C1 segment of cervical spinal cord (tissue), 14 donors: ENCODE measurements at places on chromosomes 2 and 18.

DNA sequence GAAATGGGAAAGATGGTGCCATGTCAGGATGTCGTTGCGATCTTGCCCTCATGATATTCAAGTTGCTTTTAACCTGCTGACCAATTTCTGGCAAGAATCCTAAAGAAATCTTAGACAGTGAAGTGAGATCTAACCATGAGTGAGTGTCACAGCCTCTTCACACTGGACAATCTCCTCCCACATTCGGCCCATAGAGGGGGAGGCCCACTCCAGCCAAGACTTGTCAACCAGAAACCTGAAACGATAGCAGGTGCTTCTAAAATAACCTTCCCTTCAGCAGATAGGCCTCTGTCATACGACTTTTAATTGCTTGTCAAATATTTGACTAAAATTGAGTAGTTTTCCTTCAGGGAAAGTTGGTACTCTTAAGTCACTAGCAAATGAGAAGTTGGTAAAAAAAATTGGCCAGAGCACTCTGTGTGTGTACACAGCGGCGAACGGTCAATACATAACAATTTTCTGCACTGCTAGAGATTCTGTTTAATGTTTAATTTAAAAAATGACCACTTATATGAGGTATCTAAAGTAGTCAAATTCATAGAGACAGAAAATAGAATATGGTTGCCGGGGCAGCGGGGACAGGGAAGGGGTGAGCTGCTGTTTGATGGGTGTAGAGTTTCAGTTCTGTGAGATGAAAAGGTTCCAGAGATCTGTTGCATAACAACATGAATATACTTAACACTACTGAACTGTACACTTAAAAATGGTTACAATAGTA is 110.2 kb downstream of the VAPA start:
- DNase-seq = no peak

DNA sequence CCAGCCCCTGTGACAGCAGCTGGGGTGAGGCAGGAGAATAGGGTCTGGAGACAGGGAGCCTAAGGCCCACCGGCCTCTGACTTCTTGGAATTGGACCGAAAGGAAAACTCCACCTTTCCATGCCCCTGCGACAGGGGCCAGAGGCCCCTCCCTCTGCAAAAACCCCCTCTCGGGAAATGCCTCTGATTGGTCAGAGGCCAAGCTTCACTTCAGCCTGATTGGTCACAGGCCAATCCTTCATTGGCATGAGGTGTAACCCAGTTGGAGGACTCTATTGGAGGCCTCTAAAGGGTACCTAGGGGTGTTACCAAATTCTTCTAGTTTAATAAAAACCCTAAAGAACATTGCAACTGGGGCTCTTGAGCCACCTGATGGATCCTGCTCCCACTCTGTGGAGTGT is 5.7 kb upstream of the ACKR3 start:
- DNase-seq = no peak

DNA sequence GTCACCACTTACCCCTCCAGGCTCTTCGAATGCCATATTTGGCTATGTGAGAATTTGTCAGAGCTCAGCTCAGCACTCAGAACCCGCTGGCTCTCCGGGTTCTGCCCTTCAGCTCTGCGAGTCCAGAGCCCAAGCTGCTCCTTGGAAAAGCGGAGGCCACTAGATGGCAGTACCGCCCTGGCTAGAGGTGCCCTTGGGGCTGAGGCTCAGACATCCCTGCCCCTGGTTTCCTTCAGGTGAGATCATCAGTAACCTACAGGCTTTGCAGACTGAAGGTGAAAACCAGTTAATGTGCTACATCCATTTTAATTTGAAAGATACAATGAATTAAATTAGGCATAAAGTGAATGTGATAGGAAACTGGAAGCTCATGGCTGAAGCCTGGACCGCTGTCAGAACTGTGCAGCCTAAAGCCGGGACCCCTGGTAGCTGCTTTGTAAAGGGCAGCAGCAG is 285.6 kb downstream of the AGAP1 start:
- DNase-seq = peak; percentile 21

DNA sequence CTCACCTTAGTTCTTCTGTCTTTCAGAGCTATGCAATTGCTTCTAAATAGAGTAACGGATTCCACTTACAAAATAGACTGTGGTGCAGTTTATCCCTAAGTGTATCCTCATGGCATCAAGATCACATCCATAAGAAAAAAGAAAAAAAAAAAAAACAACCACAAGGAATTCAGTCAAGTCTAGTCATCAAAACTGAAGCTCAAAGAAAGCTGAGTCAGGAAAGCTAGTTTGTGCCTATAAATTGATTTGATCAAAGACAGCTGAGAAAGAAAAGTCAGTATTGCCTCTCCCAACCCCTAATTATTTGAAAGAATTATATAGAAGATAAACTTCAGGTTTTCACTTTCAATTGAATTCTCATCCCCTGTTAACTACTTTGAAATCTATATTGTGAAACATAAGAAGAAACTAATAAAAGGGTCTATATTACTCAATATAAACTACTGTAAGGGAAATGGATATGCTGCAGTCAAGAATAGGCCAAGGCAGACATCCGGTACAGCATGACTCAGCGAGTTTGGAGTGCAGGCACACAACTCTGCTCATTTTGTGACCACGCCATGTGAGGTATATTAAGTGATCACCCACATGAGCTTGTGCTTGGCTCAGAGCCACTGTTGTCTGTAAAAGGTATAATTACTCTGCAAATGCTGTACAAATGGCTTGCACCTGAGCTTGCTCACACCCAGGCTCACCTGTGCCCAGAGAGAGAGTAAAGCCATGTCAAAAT is 568.1 kb upstream of the CRIM1 start:
- no peak for DNase-seq

DNA sequence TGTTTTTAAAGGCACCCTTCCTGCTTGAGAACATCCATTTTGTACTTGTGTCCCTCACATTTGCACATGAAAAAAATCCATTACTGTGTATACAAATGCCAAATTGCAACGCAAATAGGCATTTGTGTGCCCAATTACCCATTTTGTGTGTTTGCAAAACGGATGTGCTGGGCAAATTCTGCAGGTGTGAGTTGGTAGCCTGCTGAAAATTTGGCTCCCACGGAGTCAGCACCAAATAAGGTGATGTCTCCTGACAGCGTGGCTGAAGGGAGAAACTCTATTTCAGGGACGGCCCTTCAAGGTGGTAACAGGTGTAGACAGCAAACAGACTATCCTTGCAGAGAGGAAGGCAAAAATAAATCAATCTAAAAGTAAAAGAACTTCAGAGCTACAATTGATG is 661.1 kb downstream of the BCL11A start:
- no peak for DNase-seq

GRCh38 chr2:120793682-120794403 is 58.2 kb downstream of the GLI2 start:
- no peak for DNase-seq

DNA sequence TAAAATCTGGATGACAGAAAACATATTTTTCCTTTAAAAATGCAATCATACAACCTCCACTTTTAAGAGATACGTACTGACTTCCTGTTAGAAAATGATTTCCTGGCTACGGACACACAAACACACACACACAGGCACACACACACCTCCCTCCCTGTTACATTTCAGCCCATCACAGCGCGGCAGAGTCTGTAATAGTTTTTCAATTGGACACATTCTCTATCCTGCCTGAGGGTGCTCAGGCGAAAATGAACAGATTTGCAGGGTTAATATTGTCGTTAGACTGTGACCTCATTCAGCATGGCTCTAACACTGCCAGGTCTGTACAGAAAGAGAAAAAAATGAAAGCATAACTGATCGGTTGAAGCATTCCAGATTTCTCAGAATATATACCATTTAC is 45.0 kb downstream of the KCTD1 start:
- no peak for DNase-seq

DNA sequence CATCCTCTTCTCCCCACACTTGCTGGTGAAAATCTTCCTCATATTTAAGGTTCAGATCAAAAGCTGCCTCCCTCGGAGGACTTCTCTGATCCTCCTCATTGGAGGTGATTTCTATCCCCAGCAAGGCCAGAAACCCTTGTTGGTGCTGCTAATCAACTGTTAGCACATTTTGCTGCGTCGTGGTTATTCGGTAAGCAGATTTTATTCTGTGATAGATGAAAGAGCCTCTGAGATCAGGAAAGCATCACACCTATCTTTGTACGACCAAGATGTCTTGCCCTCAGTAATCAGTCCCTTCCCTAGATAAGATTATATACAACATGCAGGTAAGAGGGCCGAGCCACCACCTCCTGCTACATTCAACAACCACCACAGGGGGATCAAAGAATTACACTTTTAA is 40.1 kb downstream of the DDX18 start:
- no peak for DNase-seq

- DNase-seq = no peak
These were observed 34.4 kb upstream of the RPL37A start for GRCh38 chr2:216464104-216464720.

DNA sequence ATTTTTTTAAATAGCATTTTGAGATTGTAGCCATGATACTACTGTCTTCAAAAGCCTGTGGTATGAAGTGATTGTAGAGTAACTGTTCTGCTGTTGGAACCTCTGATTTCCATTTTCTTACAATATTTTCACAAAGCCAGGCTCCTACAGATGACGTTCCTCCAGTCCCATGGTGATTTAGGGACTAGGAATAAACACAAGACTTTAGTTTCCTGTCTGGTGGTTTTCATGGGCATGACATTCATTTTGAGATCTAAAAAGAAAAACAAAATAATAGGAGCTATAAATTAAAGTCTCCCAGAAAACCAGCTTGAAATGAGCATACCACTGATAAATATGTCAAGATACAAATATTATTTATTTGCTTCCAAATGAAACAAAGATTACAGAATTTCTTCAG is 1223.5 kb upstream of the CELF4 start:
- no peak for DNase-seq

DNA sequence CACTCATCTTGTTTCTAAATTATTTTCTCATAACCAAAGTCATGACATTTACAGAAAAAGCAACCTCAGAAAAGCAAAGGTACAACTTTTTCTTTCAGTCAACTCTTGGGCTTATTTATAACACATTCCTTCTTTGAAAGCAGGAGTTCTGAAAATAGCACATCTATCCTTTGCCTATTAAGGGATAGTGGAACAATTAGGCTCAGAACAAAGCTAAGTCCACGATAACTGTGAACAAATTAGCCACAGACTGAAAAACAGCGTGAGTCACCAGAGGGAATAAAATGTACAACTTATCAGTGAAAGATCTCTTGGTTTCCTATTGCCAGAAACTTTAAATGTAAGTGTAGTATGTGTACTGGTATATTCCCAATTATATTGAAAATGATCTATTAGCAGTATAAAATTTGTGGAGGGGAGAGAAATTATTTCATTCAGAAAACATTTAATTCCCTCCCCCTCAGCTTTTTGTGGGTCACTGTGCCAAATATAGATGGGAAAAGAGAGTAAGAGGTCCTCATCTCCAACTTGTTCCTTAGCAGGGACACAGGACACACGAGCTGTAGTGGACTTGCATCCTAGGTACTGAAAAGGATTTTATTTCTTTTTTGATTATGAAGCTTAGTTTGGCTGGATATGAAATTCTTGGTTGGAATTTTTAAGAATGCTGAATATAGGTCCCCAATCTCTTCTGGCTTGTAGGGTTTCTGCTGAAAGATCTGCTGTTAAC is 15.4 kb upstream of the MATN3 start:
- no peak for DNase-seq

DNA sequence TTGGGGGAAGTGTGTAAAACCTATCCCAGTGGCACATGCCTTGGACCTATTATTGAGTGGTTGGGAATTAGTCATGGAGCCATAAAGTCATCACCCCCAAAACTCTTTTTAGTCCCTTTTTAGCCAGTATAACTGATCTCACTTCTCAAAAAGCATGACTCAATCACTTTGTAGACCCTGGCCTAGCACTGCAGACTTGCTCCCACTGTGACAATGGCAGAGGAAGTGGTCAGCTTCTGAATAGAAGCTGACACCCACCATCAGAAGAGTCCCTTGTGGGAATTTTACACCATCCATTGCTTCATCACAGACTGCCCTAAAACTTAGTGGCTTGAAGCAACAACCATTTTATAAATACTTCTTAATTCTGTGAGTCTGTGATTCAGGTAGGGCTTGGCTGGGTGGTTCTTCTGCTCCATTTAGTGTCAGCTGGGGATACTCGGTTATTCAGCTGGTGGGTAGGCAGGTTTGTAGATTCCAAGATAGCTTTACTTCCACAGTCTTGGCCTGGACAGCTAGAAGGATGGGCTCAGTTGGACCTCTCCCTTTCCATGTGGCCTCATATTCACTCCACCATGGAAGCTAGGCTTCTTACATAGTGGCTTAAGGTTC is 10.8 kb upstream of the ITGA6 start:
- no peak for DNase-seq

DNA sequence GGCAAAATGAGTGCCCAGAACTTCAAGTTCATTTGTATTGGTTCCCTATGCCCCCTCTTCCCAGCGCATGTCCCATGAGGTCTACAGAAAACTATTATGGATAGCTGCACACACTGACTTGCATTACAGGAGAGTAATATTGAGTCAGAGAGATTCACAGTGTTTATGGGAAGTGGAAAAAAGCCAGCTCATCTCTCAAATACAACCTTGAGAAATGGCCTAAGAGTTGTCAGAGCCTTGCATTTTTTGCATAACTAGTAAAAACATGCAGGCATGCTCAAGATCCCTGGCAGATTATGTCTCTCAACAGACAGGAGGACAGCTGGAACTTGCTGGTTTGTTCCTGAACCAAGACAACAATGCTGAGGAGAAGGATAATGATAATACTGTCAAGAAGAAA is 1292.8 kb downstream of the DSC3 start:
- DNase-seq = no peak

GRCh38 chr2:26648516-26648915 is 7.3 kb upstream of the CIB4 start:
- no peak for DNase-seq

GRCh38 chr2:186065491-186065890 is 326.9 kb downstream of the FSIP2 start:
- no peak for DNase-seq

GRCh38 chr2:48525269-48525943 is 4.5 kb upstream of the STON1 start:
- DNase-seq = no peak

- no peak for DNase-seq
These were observed 41.5 kb downstream of the SP140 start for GRCh38 chr2:230267059-230267458.

DNA sequence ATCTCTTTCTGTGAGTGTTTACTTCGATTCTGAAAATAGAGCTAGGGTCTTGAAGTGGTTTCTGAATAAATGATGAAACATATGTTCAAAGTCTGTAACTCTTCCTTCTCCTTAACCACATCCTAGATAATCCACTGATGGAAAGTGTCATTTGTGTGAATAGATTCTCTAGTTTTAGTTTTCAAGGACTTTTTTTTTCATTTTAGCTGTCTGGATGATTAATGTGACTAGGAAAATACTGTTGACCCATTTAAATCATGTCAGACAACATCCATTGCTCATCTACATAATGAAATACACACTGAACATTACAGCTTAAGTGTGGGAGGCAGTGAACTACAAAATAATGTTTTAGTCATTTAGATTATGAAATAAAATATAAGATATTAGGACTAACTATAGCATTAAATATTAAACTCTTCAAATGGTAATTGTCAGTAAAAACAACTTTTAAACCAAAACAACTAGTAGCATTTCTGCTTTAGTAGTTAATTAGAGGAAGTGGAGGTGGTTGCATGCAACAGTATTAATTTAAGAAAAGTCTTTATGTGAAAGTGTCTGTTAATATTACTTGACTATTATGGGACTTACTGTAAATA is 39.1 kb upstream of the DLX1 start:
- DNase-seq = no peak
